Cardiac fibroblast (primary cell): ENCODE measurements at places on chromosomes 13 and 19.

- no peak for DNase-seq
These were observed 19.4 kb upstream of the UQCRFS1 start for GRCh38 chr19:29232315-29232852.

GRCh38 chr13:110140099-110140498 lies 166.9 kb downstream of the COL4A1 start:
- DNase-seq, result no peak

GRCh38 chr13:24146961-24147569 lies 13.5 kb upstream of the SPATA13 start:
- DNase-seq, result no peak

GRCh38 chr13:94414708-94415107 lies 64.8 kb downstream of the DCT start:
- DNase-seq, result no peak

DNA sequence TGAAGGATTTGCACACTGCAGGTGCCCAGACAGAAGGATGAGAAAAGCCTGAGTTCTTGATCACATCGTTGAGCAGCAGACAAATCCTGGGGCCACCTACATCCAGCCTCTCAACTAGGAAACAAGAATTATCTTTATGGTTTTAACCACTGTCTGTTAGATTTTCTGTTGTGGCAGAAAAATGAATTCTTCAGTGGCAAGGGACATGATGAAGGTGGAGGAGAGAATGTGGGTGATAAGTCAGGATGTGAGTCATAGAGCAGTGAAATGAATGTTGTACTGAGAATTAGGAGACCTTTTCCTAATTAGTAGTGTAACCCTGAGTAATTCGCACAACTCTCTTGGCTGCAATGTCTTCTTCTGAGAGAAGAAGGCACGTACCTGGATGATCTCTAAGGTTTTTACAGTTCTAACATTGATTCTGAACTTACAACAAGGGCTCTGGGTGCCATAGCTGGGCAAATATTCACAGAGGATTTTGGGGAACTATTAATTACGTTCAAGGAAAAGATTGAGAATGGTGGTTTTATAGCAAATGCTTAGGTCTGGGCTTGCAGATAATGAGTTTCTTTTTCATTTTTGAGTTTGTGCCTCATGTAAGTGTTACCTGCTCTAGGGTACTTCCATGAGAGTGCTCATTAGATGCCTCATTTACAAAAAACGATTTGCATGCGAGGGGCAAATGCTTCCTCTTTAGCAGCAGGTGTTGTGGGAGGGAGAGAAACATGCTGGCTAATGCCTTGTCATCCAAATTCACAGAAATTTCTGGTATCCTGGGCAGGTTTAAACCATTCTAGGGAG lies 111.0 kb upstream of the KL start:
- DNase-seq, result no peak

DNA sequence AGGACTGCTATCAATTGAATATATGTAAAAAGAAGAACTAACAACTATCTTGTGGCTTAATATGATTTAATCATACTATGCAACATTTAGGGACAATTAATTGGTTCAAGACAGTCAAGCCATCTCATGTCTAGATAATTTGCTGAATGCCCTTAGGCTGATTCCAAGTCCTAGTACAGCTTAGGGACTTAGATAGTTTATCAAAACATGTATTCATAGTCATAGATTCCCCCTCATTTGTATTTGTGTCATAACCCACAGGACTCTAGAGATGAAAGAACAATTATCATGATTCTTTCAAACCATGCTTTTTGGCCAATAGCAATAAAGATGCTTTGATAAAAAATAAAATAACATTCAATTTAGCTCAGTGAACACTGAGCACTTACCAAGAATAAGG lies 607.6 kb downstream of the SLITRK1 start:
- DNase-seq, result no peak

- no peak for DNase-seq
These were observed 696 bp upstream of the ERFL start for GRCh38 chr19:41928754-41929535.

- no peak for DNase-seq
These were observed 16.3 kb upstream of the DCT start for GRCh38 chr13:94495806-94496205.

DNA sequence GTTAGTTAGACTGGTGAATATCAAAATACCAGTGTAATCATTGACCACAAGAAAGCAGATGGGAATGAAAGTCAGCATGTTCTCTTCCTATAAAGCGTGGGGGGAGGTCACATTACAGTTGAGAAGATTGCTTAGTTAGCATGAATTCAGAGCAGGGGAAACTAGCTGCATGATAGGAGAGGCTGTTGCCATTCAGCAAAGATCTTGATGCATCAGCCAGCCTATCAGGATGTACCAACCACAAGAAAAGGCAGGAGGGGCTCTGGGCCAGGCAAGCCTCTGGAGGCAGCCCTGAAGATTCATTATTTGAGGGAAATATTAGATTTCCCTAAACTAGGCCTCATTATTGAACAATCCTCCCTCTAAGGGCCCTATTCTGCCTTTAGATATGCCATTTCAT lies 5.0 kb upstream of the MTMR6 start:
- peak; percentile 17 for DNase-seq

DNA sequence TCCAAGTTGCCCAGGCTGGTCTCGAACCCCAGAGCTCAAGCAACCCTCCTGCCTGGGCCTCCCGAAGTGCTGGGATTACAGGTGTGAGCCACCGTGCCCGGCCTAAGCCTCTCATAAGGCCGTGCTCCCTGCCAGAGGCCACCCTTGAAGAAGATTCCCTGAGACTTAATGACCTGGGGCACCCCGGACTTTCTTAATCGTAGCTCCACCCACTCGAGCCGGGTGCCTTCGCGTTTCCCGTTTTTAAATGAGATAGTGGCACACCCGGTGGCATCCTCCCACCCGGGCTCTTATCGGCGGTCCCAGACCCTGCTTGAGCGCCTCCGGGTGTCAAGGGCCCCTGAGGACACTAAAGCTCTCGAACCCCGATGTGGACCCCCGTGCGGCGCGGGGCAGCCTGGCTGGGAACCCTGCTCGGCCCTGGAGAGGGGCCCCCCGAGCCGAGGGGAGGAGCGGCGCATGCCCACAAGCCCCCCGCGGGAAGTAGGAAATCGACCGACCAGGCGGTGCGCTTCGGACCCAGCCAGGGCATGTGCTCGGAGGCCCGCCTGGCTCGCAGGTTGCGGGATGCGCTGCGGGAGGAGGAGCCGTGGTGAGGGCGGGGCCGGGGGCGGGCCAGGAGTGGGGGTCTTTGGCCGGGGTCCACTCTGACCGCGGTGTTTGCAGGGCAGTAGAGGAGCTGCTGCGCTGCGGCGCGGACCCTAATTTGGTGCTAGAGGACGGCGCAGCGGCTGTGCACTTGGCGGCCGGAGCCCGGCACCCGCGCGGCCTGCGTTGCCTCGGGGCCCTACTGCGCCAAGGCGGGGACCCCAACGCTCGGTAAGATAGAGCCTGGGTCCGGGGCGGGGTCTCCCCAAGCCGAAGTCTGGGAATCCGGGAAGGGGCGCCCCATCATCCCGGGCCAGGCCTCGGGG lies at the start of gene ANKLE1:
TSS of gene ANKLE1 (plus strand) at position 511 of the 914 bp plus-strand sequence. CDS start at position 531, 20 bp downstream.
- DNase-seq, result no peak

DNA sequence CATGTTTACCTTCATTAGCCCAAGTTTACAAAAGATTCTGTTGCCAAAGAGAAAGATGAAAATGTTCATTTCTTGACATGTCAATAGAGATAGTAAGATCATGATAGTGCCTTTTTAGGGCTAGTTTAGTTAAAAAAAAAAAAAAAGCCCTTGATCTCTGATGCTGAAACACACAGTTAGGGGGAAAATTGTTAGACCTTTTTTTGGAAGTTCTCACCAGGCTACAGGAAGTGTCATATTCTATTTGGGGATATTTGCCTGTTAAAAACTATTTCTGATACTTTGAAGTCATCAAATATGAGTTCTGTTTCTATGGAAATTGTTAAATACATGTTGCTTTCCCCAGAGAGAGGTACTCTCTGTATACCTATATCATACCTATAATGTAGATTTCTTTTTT lies 21.6 kb downstream of the SLAIN1 start:
- no peak for DNase-seq

DNA sequence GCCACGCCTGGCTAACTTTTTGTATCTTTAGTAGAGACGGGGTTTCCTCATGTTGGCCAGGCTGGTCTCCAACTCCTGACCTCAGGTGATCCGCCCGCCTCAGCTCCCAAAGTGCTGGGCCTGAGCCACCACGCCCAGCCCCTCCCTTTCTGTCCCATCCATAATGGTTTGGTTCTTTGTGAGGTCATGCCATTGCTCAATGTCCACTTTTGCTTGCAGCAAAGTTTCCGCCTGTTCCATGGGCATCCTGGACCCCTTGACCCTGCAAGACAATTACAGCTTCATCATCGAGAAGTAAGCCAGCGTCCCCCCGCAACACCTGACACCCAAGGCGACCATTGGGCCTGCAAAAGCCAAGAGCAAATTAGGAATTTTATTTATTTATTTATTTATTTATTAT lies 16.6 kb downstream of the PRR22 start:
- no peak for DNase-seq

GRCh38 chr13:27374650-27375049 lies 49.8 kb upstream of the GTF3A start:
- peak; percentile 90 for DNase-seq
